Stimulated activated CD8-positive, alpha-beta memory T cell treated with anti-CD3 and anti-CD28 coated beads, Interleukin-12 subunit alpha, Interleukin-12 subunit beta, amount 100 ng/mL, for 4 hours (primary cell): ENCODE measurements at places on chromosomes 4 and X.

DNA sequence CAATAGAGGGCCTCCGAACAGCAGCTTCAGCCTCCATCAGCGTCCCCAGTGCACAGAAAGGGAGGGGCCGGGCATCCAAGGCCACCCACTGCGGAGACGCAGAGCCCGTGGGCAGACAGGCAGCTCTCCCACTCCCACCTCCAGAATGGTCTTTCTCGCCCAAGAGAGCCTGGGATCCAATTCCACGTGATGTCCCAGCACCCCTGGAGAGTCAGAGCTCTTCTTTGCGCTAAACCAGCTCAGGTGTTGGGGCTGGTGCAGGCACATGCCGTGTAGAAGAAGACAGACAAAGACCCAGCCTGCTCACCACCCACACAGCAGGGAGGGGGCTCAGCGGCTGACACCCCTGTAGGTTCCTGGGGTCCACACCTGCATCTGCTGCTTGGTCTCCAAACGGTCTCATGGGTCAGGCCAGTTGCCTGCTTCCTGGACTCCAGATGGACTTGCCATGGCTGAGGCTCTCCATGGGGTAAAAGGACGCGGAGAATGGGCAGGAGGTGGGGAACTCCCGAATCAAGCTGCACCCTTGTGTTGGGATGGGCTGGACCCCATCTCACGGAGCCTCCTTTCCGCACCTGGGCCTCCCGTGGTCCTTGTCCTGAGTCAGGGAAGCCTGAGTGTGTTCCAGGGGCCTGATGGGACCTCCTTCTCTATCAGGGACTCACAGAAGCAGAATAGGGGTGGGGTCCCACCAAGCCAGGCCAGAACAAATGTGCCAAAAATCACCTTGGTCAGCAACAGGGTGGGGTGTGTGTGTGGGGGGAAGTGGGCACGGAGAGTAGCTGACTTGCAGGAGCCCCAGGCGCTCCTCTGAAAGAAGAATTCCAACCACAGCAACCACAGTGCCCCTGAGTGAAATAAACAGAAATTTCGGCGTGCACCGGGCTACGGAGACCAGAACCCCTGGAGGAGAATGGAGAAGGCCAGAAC is 11.6 kb upstream of the ASMTL start:
- no peak for DNase-seq

GRCh38 chrX:119745283-119745848 is 13.0 kb upstream of the SOWAHD start:
- no peak for DNase-seq

- DNase-seq = no peak
Observed at GRCh38 chr4:109499513-109499912, 60.5 kb upstream of the MCUB start.

GRCh38 chr4:117400039-117400835 is 314.9 kb upstream of the TRAM1L1 start:
- no peak for DNase-seq

DNA sequence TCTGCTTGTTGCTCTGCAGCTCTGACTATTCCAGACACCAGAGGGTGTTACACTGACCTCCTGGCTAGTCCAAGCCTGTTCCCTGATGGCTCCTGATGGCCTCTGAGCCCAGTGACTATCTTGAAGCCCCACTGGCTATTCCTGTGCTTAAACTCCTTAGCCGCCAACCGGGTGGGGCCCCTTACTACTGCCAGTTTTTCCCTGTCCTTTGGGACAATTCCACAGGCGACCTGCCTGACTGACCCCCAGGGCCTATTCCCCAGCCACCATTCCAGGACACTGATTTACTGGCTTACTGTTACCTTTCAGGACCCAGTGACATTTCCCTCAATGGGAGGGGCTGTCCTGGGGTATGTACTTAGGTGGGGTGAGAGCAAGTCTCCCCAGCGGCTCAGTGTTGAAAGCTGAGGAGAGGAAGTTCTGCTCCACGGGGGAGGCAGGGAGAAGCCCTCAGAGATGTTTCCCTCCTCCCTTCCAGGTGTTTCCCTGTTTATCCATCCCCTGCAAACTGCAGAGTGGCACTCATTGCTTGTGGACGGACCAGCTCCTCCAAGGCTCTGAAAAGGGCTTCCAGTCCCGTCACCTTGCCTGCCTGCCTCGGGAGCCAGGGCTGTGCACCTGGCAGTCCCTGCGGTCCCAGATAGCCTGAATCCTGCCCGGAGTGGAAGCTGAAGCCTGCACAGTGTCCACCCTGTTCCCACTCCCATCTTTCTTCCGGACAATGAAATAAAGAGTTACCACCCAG is 4.0 kb downstream of the TIMP1 start:
- no peak for DNase-seq

GRCh38 chrX:139881572-139881971 is 51.3 kb downstream of the ATP11C start:
- no peak for DNase-seq

GRCh38 chr4:95141361-95141760 is 383.6 kb downstream of the BMPR1B start:
- no peak for DNase-seq

DNA sequence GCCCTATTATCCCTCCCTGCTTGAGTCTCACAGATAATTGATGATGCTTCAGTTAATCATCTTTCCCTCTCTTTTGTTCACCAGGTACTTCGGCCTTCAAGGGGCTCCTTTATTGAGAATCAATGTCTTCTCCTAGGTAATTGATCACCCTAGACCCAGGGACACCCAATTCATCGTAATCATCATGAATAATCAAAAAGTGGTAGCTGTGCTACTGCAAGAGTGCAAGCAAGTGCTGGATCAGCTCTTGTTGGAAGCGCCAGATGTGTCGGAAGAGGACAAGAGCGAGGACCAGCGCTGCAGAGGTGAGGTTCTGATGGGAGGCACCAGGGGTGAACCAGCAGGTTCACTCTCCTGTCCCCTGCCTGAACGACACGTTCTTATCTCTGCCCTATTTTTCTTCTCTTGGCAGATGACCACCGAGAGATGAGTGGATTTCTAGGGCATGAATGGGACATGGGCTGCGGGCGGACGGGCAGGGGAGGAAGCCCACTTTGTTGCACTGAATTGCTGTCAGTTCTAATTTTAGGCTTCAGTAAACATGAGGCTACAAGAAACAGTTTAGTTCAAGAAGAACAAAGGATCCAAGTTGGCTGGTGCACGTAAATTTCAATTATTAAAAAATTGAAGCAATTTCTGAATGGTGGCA is 80.5 kb downstream of the ALPK1 start:
- DNase-seq = no peak

DNA sequence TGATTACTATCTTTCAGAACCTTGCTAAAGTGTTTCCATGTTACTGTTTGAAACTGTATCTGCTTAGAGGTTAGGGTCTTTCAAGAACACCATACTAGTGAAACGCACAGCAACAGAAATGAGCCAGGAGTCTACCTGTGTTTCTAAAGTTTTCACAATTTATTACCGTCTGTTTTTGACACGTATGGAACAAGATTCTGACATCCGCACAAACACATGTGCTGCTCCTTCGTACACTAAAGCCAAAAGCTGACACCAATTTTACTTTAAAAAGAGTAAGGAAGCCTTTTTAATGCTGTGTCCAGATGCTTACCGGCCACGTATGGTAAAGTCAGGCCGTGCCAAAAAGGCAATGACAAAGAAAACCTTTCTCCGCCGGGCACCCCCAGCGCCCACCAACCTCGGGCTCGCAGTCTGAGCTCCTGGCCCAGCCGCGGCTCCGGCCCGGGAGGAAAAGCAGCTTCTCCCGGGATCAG is 532 bp downstream of the RPS4X start:
- no peak for DNase-seq

DNA sequence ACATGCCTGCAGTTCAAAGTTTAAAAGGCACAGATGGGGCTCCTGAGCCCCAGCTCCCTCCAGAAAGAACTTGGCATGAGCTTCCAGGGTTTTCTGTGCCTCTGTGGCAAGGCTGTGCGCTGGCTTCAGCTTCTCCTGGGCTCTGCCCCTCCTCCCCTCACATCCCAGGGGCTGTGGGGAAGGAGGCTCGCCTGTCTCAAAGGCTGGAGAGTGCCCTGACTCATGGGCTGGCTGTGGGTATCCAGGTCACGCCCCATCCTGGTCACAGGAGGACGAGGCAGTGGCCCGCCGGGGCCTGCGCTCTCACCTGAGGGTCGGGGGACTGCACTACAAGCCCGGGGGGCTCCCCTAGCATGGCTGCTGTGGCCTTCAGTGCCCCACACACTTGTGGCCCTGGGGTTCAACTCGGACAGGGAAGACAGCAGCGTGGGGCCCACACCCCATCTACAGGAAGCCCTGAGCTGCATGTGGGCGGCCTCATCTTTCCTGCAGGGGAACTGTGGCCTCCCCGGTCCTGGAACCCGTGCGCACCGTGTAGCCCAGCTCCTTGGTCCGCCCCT is 17.9 kb downstream of the LRPAP1 start:
- DNase-seq = no peak

DNA sequence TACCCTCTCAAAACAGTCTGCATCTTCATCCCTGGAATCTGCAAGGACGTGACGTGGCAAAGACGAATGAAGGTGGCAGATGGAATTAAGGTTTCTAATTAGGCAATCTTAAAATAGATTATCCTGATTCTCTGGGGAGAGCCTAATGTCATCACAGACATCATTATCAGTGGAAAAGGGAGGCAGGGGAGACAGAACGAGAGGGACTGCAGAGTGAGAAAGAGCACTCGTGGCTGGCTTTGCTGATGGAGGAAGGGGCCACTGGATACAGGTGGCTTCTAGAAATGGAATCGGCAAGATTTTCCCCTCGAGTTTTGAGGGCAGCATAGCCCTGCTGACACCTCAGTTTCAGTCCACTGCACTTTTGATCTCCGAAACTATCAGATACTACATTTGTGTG is 110.6 kb downstream of the ASMT start:
- DNase-seq = no peak

DNA sequence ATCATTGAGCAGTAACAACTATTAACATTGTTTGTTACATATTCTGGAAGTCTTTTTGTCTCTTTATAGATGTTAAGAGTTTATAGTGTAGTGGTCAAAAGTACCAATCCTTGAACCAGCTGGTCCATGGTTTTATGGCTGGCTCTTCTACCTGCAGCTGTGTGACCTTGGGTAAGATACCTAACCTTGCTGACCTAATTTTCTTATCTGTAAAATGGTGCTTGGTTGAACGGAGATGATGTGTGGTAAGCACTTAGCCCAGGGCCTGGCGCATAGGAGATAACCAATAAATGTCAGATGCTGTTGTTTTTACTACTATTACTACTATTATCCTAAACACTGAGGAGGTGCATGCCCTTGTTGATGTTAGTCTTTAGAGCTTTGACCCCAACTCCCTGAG is 116.6 kb downstream of the TMEM164 start:
- DNase-seq = no peak

DNA sequence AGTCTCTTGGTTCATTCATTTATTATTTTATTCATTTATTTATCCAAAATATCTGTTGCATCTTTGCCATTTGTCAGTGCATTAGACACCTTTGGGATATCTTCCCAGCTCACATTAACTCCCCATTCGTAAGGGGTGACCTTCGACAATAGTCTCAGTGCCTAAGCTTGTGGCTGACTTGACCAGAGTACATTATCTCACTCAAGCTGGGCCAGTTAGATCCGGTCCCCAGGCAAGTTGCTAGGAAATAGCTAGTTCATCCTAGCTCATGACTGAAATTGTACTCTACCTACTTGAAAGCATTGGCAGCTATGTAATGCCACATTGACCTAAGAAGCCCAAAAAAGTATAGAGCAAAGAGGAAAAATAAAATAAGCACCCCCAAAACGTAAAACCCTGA is 165.3 kb downstream of the FBXO8 start:
- no peak for DNase-seq

- DNase-seq = no peak
Observed at GRCh38 chrX:52271206-52271605, 86.5 kb downstream of the MAGED4 start.

DNA sequence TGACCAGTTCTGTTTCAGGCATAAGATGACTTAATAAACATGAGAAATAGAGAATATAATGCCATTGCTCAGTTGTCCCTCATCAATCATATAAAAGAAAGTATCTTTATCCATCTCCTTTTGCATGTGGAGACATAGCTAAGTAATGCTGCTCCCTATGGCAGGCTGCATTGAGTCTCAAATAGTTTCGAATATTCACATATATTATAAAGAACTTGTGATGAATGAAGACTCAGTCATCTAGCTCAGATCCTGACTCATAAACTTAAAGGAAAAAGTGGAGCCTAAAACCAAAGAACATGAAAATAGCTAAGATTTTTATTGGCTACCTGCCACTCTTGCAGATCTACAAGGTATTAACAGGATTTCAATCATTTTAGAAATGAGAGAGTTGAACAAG is 11.7 kb upstream of the TLL1 start:
- no peak for DNase-seq

DNA sequence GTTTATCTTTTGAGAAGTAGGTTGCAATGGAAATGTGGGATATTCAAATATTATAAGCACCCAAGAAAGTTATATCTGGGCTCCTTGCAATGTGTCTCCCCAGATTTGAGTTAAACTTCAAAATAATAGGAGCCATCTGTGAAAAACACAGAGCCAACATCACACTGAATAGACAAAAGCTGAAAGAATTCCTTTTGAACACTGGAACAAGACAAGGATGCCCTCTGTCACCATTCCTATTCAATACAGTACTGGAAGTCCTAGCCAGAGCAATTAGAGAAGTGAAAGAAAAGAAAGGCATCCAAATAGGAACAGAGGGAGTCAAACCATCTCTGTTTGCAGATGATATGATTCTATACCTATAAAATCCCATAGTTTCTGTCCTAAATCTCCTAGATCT is 114.3 kb upstream of the IL1RAPL1 start:
- DNase-seq = no peak

- DNase-seq = no peak
Observed at GRCh38 chr4:189502841-189503435, 437.7 kb upstream of the FRG1 start.

DNA sequence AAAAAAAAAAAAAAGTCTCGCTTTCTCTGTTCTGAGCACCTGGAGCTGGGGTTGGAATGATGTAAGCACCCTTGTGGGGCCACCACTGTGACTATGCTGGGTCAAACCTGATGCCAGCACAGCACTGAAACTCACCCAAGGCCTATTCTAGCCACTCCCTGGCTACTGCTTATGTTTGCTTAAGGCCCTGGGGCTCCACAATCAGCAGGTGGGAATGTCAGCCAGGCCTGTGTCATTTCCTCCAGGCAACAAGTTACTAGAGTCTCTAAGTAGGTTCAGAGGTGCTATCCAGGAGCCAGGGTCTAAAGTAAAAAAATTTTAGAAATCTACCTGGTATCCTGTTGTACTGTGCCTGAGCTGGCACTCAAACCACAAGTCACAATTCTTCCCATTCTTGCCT is 1306.8 kb downstream of the STIM2 start:
- no peak for DNase-seq

DNA sequence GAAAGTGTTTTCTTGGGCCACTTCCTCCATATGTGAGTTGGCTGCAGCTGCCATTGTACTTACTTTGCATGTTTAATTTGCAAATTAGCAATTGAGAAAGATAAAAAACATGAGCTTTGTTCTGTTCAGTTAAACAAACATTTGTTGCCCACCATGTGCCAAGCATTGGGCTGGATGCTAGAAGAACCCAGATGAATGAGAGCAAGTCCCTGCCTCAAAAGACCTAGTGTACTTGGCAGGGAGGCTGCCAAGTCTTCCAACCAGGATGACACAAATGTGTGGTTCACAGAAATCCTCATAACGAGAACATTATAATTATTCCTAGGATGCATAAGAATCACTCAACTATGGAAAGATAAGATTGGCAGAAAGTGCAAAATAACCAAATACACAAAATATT is 66.7 kb downstream of the GPM6A start:
- DNase-seq = no peak
